ENCODE measurements at places on chromosomes 3 and 15.

GRCh38 chr3:186096290-186096689 lies 12.6 kb downstream of the ETV5 start:
- DNase-seq = no peak

DNA sequence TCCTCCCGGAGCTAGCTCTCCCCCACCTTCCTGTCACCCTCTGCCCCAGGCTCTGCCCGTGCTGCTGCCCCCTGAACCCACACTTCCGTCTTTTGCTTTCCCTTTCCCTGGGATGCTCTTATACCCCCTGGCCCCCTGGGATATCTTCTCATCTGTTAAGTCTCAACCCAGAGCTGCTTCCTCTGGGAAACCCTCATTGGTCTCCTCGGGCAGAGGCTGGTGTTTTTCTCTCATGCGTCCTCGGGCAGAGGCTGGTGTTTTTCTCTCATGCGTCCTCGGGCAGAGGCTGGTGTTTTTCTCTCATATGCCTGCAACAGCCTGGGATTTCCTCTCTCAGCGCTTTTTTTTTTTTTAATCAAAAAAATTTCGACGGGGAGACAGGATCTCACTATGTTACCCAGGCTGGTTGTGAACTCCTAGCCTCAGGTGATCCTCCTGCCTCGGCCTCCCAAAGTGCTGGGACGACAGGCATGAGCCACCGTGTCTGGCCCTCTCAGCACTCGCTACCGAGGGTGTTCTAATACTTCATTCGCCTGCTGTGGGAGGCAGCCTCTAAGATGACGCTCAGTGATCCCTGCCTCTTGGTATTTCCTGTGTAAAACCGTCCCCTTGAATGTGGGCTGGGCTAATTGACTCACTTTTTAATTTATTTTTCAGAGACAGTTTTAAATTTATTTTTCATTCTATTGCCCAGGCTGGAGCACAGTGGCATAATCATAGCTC lies 62.7 kb upstream of the TFRC start:
- DNase-seq = no peak

- DNase-seq = no peak
Observed at GRCh38 chr3:57391767-57392166, 99.3 kb upstream of the ASB14 start.

DNA sequence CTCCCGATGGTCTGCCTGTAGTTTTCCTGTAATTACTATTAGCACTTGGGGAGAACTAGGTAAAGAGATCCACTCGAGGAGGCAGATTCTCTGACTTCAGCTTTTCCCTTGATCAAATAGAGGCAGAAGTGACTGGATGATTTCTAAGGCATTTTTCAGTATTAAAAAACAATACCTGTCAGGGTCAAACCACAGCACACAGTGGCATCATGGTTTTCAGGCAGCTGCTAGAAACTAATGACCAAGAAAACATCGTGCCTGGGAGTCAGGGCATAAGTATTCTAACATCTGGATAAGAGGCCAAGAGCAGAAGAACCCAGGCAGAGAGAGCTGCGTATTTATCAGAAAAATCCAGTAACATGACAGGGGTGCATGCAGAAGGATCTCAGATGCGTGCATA lies 419.9 kb downstream of the TUSC7 start:
- DNase-seq = no peak

DNA sequence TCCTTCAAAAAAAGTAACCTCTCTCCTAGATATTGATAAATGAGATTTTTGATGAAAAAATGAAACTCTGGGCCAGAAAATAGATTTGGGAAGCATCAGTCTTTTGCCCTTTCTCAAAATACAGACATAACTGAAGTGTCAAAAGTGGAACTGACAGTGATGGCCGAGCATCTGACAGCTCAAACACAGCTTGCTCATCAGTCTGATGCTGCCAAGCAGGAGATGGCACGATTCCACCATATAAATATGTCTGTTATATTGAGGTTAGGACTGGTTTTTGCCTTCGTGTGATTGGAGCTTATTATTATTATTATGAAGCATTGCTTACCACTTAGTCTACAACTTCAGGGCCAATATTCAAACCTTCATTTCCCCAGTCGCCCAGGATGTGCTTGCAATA lies 152.6 kb upstream of the EPHA3 start:
- DNase-seq = no peak

GRCh38 chr15:74402873-74403587 lies 30.7 kb downstream of the SEMA7A start:
- no peak for DNase-seq

- no peak for DNase-seq
Observed at GRCh38 chr15:67413770-67414390, 107.1 kb upstream of the C15orf61 start.

DNA sequence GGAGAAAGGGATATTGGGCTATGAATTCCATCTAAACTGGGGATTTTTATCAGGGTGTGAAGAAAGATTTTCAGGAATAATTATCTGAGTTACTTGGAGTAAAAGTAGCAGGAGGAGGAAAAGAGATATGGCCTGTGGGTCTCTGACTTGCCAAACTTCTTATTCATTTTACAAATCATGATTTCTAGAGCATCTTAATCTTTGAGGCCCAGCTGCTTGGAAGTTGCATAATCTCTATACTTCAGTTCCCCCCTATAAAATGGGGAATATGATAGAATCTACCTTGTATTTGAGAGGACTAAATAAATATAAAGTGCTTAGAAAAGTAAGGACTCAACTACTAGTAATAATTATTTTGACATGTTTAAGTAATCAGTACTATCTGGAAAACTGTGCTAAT lies 11.0 kb upstream of the GABPB1 start:
- no peak for DNase-seq

GRCh38 chr15:58475573-58476524 lies 44.1 kb downstream of the LIPC start:
- DNase-seq = peak; percentile 83

DNA sequence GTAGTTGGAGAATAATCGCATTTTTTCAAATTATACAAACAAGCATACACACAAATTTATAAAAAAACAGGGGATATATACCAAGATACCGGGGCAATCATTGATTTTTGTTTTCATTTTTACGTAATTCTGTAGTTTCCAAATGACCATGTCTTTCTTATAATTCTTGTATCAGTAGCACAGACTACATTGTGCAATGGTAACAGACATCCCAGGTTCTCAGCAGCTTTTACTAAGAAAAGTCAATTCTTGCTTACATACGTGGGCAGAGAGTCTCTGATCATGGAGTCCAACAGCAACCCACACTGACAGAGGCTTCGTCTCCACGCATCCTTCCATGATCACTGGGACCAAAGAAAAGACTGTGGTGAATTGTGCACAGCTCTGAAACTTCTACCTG lies 441.3 kb downstream of the TBL1XR1 start:
- no peak for DNase-seq

DNA sequence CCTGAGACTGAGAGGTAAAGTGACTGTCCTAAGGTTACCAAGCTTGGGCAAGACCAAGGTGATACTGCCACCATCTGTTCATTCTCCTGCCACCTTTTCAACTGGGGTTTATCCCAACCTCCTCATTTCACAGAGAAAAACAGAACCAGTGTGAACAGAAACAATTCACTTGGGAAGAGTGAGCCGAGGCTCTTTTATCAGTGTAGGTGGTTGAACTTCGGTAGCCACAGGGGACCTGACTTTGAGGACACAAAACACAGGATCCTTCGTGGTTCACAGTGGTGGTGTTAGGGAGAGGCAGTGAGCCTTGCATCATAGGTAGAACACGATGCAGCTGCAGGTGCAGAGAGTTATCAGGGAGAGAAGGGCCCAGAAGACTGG lies 72.8 kb upstream of the ICE2 start:
- DNase-seq = no peak

GRCh38 chr15:71325481-71325880 lies 210.2 kb downstream of the THSD4 start:
- no peak for DNase-seq

GRCh38 chr3:27209617-27210264 lies 159.4 kb downstream of the NEK10 start:
- no peak for DNase-seq

DNA sequence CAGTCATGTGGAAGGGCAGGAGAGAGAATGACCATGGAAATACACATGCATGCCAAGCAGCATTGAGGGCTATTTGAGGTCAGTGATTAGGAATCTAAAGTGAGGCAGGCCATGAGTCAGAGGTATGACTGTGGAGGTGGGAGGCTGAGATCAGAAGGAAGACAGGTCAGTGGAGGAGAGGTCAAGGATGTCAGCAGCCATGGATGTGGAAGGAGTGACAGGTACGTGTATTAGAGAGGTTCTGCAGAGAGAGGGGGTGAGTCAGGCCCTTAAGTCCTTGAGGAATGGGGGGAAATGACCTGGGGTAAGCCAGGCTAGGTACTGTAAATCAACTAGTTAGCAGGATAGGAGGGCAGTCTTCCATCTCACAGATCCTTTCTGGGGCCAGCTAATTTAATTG lies 166.6 kb downstream of the ANO10 start:
- DNase-seq = no peak

- no peak for DNase-seq
Observed at GRCh38 chr3:36493051-36493450, 112.7 kb downstream of the STAC start.

GRCh38 chr3:72271216-72271615 lies 486.3 kb upstream of the PROK2 start:
- DNase-seq = no peak

- DNase-seq = peak; percentile 48
Observed at GRCh38 chr3:36904641-36905040, 40.2 kb downstream of the TRANK1 start.

DNA sequence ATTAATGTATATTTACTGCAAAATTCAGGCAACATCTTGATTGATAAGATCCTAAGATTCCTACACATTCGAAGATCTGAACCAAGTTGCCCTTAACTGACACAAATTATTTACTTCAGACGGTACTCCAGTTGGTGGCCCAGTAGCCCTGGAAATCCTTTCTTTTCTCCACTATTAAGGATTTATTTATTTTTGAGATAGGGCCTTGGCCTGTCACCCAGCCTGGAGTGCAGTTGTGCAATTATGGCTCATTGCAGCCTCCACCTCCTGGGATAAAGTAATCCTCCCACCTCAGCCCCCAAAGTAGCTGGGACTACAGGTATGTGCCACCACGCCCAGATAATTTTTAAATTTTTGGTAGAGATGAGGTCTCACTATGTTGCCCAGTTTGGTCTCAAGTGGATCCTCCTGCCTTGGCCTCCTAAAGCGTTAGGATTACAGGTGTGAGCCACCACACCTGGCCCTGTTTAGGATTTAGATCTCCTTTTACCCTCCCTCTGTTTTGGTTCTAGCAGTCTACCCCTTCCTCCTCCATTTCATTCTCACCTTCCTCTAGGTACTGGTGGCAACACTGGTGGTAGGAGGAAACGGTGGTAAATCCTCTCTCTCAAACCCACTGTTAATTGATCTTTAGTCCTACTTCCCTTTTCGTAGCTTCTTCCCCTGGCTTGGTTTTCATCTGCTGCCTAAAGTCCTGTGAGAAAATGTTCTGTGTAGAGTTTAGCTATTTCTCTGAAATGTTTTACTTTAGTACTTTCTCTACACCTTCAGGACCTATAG lies 12.7 kb upstream of the ZNF609 start:
- no peak for DNase-seq

GRCh38 chr3:132256989-132257388 lies 60.2 kb upstream of the ACP3 start:
- DNase-seq = no peak

DNA sequence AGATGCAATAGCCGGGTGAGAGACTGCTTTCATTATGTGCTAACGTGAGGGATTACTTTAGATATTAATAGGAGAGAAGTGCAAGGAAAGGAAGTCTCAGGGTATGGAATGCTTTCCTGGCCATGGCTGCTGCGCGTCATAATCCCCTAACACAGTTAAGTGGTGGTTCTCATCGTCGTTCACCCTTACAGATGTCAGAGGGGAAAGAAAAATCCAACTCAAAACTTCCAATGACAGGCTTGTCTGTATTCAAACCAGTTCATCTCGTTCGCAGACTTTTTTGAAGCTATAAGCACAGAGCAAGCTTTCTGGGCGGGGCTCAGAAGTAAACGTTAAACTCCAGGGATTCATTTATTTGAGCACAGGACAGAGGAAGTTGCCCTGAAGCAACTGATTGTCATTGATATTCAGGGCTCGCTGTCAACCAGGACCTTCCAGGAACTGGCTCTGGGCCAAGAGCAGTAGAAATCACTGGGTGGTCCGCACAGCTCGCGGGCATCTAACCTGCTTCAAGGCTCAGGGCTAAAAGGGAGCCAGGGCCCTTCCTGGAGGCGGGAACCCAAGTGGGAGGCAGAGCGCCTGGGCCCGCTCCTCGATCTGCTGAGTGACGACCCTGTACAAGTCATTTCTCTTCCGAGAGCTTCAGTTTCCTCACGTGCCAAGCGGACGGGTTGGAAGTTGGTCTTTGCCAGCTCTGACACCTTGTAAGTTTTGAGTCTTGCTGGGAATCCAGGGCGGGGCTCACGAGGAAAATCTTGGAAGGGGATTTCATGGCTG lies 1.1 kb upstream of the LPP start:
- DNase-seq = peak; percentile 57

- no peak for DNase-seq
Observed at GRCh38 chr15:57708047-57708446, 1.5 kb downstream of the POLR2M start.

GRCh38 chr15:70604666-70605315 lies 158.6 kb downstream of the UACA start:
- DNase-seq = no peak

GRCh38 chr15:43251871-43252250 lies 14.9 kb downstream of the TGM5 start:
- no peak for DNase-seq

DNA sequence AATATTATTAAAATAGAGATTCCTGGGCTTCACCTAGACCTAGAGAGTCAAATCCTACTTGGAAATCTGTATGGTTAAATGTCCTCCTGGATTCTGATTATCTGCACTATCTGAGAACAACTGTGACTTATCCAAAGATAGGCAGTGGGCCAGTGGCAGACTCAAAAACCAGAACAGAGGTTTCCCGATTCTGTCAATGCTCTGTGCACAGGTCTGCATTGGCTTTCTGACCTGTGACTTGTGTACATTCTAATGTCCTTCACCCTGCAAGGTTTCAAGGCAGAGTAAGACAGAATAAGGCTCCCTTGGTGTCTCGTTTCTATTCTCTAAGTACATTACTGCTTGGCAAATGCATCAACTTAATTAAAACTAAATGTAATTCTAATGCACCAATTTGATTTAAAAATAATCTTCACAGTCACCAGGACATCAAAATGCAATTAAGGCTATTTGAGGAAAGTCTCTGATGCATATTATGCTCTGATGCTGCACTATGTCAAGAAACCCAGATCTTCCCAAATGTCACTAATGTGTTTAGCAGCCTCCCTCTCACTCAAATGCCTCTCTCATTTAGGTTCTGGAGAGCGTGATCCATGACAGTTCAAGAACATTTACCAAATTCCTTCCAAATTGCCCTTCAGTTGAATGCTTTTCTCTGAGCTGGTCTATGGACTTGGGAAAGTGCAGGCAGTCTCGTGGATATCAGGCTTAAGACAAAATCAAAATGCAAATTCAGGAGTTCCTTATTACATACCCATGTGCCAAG lies 140.1 kb downstream of the STAC start:
- no peak for DNase-seq
